GM06990 (cell line): ENCODE measurements at places on chromosomes 2 and 18.

GRCh38 chr2:194545978-194546377 is 1111.0 kb upstream of the SLC39A10 start:
- DNase-seq: no peak

DNA sequence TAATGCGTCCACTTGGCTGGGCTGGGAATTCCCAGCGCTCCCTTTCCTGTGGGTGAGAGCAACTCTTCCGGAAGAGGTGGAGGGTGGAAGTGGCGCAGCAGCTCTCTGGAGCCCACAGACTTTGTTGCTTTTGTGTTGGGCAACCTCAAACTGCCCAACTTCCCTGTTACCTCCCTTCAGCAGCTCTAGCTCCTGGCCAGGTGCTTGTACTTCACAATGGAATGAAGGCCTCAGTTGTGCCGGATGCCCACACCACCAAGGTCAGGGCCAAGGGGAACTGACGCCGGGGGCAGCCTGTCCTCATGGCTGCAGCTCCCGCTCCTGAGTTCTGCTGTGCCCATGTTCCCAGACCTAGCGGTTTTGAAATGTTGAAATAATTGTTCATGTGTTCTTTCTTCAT is 322.9 kb downstream of the GALR1 start:
- DNase-seq: no peak

GRCh38 chr2:5540856-5541255 is 151.3 kb upstream of the SOX11 start:
- DNase-seq: no peak

- no peak for DNase-seq
Measured at GRCh38 chr18:73279498-73279897, 411.7 kb upstream of the NETO1 start.

- DNase-seq: no peak
Measured at GRCh38 chr2:238424313-238424700, 2.4 kb upstream of the ASB1 start.

- no peak for DNase-seq
Measured at GRCh38 chr2:237306787-237307170, 107.2 kb downstream of the COL6A3 start.

GRCh38 chr2:234374150-234374508 is 122.8 kb downstream of the ARL4C start:
- DNase-seq: no peak

- no peak for DNase-seq
Measured at GRCh38 chr2:123840574-123840973, 184.5 kb upstream of the CNTNAP5 start.

DNA sequence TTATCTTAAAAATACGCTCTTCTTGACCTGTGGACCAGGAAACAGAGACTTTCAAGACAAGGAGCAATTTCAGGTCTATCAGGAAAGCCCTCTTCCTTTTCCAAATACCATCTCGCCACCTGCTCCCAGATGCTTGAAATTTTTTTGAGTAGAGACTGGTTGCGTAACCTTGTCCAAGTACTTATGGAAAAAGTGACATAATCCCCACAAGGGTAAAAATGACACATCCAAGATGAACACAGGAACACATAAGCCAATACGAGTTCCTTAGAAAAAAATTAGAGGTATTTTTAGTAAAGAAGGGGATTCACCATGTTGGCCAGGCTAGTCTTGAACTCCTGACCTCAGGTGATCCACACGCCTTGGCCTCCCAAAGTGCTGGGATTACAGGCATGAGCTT is 1.8 kb downstream of the SERPINB13 start:
- DNase-seq: no peak

GRCh38 chr2:23760736-23761135 is 166.2 kb downstream of the ATAD2B start:
- no peak for DNase-seq

GRCh38 chr2:10345126-10345525 is 42.4 kb downstream of the HPCAL1 start:
- DNase-seq: no peak

DNA sequence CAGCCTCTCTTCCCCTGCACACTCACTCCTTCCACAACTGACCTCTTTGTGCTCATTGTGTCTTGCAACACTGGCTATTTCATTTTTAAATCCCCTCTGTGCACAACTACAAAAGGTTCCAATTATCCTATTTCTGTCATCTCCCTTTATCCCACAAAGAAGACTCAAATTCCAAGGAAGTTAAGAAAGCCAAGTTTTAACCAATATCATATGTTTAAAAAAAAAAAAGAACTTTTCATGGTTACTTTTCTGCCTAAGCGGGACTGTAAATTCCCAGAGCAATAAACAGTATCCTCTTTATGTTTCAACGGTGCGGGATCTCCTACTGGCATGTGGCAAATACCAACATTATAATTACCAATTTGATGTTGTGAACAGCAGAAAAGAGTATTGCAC is 83.8 kb downstream of the DOCK10 start:
- no peak for DNase-seq

- DNase-seq: no peak
Measured at GRCh38 chr2:6960659-6961058, 43.4 kb downstream of the RNF144A start.

DNA sequence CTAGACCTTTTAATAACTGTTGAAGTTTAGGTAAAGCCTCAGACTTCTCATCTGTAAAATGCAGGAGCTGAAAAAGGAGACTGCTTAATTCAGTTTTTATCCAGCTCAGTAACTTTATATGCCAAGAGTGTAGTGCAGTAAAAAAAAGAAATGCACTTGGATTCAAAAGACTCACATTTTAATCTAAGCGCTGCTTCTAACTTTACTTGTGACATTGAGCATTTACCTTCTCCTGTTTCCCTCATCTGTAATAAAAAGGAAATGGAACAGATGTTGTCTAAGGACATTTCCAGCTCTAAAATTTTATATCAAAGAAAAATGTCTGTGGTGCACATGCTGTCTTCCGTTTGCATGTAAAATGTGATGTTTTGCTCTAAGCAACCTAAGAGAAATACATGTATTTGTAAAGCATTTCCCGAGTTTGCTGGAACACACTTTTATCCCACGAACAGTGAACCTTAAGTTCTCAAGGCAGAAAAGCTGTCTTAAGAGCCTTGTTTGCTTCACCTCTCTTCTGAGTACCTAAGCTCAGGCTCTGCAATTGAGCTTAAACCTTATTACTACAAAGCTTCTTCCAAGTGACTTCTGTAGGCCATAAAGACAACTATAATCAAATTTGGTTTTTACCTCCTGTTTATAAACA is 24.2 kb upstream of the TANK start:
- DNase-seq: no peak

GRCh38 chr18:26902291-26902690 is 36.8 kb upstream of the AQP4 start:
- DNase-seq: no peak

- DNase-seq: no peak
Measured at GRCh38 chr2:238021327-238021726, 39.5 kb upstream of the SCLY start.

- no peak for DNase-seq
Measured at GRCh38 chr2:226771067-226771466, 28.6 kb downstream of the IRS1 start.

DNA sequence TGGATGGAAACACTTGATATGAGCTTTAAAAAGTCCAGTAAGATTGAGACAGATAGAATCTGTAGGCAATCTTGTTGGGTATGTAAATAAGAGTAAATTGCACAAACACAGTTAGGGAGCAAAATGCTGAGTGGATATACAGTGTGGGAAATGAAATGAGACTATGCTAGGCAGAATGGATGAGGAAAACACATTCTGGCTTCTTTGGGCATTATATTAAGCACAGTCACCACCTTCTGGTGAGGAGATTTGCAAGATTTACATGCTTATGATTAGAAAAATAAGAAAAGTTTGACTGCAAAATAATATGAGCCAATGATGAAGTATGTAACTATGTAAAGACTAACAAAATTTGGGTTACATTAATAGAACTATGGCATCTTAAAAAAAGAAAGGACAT is 2165.0 kb upstream of the CELF4 start:
- DNase-seq: no peak

DNA sequence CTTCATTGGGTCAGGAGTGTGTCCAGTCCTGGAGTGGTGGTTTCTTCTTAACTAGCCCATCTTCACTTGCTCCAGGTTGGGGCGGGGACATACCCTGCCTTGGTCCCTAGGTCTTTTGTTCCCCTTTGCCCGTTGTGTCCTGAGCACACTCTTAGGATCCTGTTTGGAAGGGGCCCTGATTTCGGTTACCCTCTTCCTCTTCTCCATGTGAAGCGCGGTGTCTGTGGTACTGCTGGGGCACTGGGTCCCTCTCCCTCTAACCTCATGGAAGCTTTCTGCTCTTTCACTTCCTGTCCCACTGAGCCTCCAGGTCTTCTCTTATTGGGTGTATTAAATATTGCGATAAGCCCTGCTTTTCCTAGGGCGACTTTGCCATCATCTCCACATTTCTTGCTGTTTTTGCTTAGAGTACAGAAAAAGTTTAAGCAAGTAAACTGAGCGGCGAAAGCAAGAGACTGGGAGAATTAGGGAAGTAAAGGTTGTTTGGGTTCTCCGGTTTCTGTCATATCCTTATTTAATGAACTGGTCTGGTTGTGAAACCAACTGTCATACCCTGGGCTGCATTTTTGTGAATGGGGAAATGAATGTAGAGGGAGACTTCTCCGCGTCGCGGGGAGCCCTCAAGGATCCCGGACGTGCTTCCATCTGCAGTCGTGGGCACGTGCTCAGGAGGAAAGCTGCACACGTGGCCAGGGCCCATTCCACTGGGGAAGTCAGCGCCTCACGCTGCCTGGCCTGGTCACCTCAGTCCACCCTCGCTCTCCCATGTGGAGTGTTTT is 73.8 kb upstream of the B3GNT7 start:
- no peak for DNase-seq

DNA sequence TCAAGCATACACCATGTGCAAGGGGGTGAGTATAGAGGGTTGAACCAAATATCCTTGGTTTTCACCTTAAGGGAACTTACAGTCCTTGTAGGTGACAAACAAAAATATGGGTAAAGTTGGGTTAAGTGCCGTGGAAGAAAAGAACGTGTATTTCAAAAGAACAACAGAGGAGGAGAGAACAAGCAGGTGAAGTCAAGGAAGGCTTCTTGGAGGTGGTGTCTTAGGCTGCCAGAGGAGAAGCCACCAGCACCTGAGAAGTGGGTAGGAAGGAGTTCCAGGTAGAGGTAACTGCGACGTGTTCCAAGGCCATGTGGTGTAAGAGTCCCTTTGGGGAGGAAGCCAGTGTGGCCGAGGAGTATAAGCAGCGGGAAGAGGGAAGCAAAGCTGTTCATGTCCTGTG is 27.2 kb downstream of the CABLES1 start:
- DNase-seq: no peak

- DNase-seq: no peak
Measured at GRCh38 chr2:68791914-68792313, 57.3 kb downstream of the ARHGAP25 start.

GRCh38 chr2:143548032-143548431 is 418.8 kb downstream of the ARHGAP15 start:
- DNase-seq: no peak

DNA sequence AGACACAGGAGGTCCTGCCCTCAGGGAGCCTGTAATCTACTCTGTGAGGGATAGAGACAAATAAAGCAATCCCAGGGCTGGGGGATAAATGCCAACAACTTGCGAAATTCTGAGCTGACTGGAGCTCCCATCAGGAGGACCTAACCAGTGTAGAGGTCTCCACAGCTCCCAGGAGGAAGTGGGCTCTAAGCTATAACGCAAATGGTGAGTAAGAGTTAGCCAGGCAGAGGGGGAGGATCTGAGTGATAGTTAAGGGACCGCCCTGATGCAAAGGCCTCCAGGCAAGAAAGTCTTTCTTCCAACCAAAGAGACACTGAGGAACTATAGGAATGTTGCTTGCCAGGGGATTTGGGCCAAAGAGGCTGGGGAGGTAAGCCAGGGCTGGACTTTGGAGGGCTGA is 16.0 kb upstream of the ZNF532 start:
- no peak for DNase-seq

DNA sequence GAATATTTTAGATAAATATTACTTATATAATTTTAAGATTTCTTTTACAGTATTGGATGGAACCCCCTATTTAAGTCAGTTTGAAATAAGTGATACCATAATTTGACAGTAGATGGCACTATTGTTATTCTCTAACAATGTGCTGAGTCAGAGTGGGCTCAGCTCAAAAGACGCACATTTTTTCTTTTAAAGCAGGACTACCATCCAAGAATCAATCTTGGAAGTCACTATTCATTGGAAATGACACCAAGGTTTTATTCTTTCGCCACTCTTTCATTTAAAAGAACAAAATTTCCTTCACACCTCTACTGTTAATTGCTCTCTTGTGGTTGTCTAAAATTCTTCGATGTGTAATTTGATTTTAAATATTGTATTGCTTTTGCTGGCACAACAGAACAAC is 32.6 kb upstream of the SPAG16 start:
- no peak for DNase-seq

DNA sequence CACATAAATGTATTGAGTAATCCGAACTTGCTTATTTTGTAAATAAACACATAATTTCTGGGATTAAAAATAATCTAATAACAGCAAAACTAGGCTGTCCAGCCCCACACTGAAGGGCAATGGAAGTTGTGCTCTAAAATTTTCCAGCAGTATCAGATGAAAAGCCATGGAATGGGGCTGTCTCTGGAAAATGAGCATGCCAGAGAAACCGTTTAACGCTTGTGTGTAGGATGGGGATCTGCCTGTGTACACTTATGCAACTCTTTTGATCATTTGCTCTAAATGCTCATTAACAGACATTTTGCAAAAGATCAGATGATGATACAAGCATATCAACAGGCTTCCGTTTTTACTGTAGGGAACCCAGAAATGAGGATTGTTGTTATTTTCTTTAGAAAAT is 177.6 kb downstream of the SLC8A1 start:
- DNase-seq: no peak

GRCh38 chr2:217364224-217364623 is 504.4 kb upstream of the TNP1 start:
- no peak for DNase-seq

- DNase-seq: no peak
Measured at GRCh38 chr2:95343429-95344214, 46.5 kb downstream of the KCNIP3 start.

- no peak for DNase-seq
Measured at GRCh38 chr2:143575340-143575739, 446.1 kb downstream of the ARHGAP15 start.

DNA sequence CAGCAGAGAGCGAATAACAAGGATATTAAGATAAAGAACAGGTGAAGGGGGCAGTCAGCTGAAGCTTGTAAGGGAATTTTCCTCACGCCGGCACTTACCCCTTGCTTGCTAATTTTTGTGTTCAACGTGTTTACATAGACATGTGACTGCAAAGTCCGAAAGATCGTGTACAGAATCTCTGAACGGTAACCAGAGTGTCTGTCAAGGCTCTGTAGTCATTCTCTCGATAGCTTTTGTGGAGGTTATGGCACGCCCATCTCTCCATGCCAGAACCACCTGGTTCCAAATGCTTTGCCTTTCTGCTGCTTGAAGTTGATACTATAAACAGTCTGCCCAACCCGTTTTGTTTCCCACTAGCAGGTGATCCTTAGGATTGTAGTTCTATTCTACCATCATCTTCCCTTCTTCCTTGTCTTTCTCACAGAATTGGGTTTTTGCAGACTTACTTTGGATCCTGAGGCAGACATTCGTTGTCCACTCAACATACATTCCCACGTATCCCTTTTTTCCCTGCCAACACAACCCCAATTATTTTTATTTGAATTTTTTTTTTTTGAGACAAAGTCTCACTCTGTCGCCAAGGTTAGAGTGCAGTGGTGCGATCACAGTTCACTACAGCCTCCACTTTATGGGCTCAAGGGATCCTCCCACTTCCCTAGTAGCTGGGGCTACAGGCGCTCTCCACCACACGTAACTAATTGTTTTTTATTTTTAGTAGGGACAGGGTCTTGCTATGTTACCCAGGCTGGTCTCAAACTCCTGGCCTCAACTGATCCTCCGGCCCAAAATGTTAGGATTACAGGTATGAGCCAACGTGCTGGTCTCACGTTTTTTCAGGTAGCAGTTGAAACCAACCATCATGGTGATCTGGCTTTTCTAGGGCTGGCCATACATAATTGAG is 1.3 kb upstream of the USP34 start:
- DNase-seq: no peak
